DMS79 (cell line): ENCODE measurements at places on chromosomes 13 and 19.

- DNase-seq = no peak
These were observed 4.0 kb upstream of the SIGLEC8 start for GRCh38 chr19:51462276-51462675.

DNA sequence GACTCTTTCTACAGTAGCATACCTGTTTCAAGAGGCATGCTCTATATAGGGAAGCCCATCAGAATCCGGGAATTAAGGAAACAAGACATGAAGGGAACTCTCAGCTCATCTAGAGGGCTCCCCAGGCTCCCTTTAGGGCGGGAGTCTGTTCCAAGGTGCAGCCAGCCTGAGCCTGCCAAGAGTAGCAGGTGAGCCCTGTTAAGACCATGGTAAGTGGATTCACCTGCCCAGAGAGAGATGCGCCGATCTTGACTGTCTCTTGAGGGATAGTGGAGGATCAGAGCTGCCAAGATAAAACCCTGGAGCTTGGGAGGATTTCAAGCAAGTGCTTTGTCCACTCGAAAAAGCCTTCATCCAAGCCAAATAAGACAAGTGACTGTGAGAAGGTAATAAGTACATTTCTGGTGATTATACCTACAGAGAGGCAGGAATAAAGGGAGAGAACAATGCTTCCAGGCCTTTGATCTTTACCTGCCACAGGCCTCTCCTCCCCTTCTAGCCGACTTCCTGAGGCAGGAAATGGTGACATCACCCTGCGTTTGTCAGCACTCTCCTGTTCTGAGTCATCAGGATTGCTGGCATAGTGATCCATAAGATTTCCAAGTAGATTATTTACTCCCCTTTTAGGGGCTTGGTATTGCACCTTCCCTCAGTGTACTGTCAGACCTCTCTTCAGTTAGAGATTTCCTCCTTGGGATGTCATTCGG lies 31.5 kb downstream of the KLF5 start:
- peak; percentile 91 for DNase-seq

DNA sequence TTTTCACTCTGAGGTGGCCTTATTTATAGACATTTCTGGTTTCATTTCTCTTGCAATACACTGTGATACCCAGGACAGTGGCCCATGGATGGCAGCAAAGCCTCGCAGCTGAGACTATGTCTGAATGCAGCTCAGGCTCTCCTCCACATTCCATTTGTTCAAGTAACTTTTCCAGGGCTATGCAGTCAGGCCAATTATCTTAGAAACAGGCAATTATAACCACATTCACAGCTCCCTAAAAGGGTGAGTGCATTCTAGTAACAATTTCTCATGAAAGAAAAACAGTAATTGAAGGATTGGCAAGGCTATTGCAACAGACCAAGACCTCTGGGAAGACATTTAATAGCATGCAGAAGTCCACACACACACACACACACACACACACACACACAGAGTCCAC lies 264.0 kb downstream of the TBC1D4 start:
- no peak for DNase-seq

- DNase-seq = peak; percentile 65
These were observed 7.8 kb upstream of the C19orf84 start for GRCh38 chr19:51398096-51398704.

- no peak for DNase-seq
These were observed 1.1 kb downstream of the LMO7 start for GRCh38 chr13:75637181-75637750.

DNA sequence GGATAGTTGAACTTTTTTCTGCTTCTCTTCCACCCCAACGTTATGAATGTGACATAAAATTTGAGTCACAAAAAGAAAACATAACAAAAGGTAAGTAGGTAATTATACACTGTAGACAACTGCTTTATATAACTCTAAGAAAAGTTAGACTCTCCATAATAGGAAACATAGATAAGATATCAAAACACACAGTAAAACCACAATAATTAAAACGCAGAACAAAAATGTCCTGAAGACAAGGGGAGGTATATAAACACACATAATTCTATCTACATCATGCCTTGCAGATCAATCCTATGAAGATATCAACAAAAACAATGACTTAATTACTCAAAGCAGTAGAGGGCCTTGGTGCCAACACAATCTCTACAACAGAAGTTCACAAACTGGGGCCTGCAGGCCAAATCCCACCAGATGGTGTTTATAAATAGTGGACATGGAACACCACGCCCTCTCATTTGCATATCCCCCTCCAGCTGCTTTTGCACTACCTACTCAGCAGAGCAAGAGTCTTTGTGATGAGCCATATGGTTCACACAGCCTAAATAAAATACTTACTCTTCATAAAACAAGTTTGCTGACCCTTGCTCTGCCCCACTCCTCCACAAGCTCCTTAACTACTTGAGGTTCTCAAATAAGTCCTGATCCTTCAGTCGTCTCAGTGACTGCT lies 254.7 kb downstream of the KLF12 start:
- no peak for DNase-seq

GRCh38 chr13:83794583-83794982 lies 87.7 kb downstream of the SLITRK1 start:
- DNase-seq = no peak

DNA sequence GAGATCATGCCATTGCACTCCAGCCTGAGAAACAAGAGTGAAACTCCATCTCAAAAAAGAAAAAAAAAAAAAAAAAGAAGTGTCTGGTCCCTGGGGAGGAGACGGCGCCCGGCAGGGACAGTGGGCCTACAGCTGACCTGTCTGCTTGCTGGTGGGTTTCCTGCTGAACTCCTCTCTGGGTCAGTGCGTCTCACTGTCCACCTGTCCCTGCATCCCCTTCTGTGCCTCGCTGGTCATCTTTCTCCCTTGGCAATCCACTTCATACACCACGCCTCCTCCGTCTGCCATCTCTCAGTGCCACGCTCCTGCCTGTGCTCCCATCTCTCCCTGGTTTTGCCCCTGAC lies 63.4 kb downstream of the ACSBG2 start:
- DNase-seq = no peak

DNA sequence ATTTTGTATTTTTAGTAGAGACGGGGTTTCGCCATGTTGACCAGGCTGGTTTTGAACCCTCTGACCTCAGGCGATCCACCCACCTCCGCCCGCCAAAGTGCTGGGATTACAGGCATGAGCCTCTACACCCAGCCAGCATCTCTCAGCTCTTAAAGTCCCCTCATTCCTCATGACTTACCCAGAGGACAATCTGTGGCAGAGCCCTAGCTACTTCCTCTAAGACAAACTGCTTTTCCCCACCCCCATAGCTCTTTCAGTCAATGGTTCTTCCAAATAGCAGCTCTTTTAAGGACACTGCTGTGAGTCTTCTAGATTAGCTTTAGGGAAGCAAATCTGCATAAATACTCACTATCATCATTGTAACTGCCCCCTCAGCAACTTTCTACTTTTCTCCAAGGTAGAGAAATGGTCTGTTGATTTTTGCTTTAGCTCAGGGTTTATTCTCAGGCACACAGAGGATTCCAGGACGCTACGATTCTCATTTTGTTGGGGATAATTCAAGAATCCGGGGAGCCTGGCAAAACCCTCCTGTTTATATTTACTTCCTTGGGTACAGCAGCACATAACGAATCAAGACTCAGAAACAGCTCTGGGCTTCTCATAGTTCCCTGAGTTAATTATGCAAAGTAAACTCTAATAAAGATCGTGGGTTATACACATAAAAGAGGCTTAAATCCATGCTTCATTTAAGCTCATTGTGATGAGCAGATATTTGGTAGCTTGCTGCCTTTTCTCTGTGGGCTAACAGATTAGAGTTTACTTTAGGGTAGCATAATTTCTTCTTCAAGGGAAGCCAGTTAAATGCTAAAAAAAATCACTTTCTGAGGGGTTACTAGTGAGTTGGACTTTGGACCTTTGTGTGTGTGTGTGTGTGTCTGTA lies 357.4 kb downstream of the TDRD3 start:
- no peak for DNase-seq

GRCh38 chr19:10966809-10967208 lies 6.0 kb downstream of the SMARCA4 start:
- DNase-seq = no peak

DNA sequence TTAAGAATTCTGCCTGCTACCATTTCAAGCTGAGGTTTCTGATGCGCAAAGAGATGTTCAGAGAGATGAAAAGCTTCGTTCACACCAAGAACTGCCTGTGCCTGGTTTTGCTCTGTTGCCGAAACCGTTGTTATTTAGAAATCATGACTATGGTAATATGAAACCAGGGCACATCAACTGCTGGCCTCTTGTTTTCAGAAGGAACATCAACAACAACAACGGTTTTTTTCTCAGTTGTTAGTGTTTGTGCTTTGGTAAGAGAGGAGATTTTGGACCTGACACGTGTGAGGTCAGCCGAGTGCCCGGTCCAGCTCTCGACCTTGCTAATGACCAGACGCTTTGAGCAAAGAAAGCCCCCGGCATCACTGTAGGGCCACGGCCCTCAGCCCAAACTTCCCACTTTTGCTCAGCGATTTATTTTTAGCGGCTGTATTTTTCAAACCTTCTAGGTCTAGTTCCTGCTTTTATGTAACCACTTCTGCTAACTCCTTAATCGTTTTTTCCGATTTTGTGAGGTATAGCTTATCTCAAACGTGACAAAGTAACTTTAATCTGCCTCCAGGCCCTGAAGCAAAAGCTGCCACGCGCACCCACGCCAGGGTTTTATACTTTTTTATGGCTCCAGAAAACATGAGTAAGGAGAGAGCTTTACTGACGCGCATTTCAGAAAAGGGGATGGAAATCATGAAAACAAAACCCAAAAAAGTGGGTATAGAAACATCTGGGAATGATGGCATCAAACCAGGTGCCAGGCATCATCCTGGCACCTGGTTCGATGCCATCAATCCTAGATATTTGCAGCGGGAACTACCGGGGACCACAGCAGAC lies 42.0 kb downstream of the KLF2 start:
- DNase-seq = no peak

- DNase-seq = no peak
These were observed 9.3 kb downstream of the SLC7A10 start for GRCh38 chr19:33216198-33216830.

DNA sequence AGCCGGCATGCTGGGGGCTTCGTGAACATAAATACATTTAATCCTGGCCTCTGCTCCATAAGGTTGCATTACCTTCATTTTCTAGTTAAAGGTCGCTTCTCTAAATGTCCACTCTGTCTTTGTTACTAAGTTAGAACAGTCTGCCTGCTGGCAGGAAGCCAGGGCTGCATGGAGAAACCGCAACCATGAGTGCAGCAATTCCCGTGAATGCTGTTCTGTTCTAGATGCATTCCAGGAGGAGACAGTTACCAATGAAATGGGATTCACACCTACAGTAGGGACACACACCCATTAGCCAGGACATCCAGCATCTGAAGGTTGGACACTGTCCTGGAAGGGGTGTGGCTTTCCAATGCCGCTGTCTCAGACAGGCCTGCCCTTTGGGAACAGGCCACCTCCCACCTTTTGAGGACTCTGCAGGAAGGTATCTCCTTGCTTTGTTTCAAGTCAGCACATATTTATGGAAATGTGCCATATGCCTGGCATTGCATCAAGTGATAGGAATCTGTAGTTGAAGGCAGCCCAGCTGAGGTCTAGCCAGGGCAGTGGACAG lies 129.7 kb downstream of the SLC7A1 start:
- no peak for DNase-seq

DNA sequence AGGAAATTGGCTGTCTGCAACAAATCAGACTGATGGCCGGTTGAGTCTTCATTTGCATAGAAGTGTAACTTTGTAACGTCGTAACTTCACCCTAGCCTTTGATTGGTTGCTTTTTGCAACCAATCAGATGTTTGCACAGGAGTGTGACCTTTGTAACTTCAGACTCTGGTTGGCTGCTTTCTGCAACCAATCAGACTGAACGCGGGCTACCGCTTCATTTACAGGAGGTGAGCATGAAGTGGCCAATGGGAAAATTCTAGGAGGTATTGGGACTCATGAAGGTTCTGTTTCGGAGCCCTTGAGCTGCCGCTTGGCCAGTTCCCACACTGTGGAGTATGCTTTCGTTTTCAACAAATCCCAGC lies 441 bp upstream of the ZNF559 start:
- DNase-seq = peak; percentile 85

- no peak for DNase-seq
These were observed 1.1 kb downstream of the RAB8A start for GRCh38 chr19:16112778-16113177.
